Fibroblast of the aortic adventitia (primary cell): ENCODE measurements at places on chromosomes 12 and 14. TPM values are rescaled to one million over a fixed set of nuclear protein-coding genes. Genes with fewer than 3 reads are reported as not detected.

The CNTN1 gene
- 0.27 and 0.33 TPM in 2 replicates for total RNA-seq

The RNASE3 gene
- not detected in 2 replicates for total RNA-seq

The RTL1 gene
- not detected in 2 replicates for total RNA-seq

The HAL gene
- 0.09 and 2.2 TPM in 2 replicates for total RNA-seq

The TBX5 gene
- total RNA-seq = 1.3 TPM in 1 of 2 replicates, not detected in the other

The PTGER2 gene
- total RNA-seq = 1.6 and 50.1 TPM in 2 replicates

The ZNF140 gene
- total RNA-seq = 16.4 and 23.1 TPM in 2 replicates

The GLS2 gene
- 0.36 TPM in 1 of 2 replicates, not detected in the other for total RNA-seq

The ARG2 gene
- total RNA-seq = 0.74 and 7.0 TPM in 2 replicates

The INHBE gene
- 0.16 and 0.99 TPM in 2 replicates for total RNA-seq

The SOX5 gene
- total RNA-seq = 5.4 and 12.8 TPM in 2 replicates

The IRAK3 gene
- total RNA-seq = 20.0 and 21.4 TPM in 2 replicates

The ZDHHC22 gene
- total RNA-seq = not detected in 2 replicates

The RD3L gene
- total RNA-seq = not detected in 2 replicates

The VTI1B gene
- total RNA-seq = 48.5 and 69.0 TPM in 2 replicates

The PIWIL1 gene
- total RNA-seq = not detected in 2 replicates

The CLEC1B gene
- total RNA-seq = not detected in 2 replicates

The KLRK1 gene
- not detected in 2 replicates for total RNA-seq

The TSPAN9 gene
- total RNA-seq = 8.1 and 19.4 TPM in 2 replicates
